ENCODE measurements at places on chromosomes 3 and 15.

GRCh38 chr3:111582120-111582474, 13.0 kb downstream of the ZBED2 start:
- DNase-seq: peak; percentile 84

DNA sequence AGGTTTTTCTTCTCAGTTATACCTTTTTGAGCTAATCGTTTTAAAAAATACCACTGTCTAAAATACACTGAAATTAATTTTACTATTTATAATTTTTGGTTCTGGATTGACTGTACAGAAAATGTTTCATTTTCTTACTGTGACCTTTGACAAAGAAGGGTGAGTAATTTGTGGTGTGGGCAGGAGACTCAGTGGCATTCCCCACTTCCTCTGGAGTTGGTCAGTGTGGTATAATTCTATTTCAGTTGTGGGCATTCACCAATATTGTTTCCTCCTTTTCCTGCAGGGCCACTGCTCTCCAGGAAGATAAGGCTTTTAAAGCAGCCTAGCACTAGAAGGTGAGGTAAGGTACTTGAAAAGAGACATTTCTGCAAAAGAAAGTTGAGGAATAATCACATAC, 6.5 kb downstream of the DAG1 start:
- peak; percentile 51 for DNase-seq

DNA sequence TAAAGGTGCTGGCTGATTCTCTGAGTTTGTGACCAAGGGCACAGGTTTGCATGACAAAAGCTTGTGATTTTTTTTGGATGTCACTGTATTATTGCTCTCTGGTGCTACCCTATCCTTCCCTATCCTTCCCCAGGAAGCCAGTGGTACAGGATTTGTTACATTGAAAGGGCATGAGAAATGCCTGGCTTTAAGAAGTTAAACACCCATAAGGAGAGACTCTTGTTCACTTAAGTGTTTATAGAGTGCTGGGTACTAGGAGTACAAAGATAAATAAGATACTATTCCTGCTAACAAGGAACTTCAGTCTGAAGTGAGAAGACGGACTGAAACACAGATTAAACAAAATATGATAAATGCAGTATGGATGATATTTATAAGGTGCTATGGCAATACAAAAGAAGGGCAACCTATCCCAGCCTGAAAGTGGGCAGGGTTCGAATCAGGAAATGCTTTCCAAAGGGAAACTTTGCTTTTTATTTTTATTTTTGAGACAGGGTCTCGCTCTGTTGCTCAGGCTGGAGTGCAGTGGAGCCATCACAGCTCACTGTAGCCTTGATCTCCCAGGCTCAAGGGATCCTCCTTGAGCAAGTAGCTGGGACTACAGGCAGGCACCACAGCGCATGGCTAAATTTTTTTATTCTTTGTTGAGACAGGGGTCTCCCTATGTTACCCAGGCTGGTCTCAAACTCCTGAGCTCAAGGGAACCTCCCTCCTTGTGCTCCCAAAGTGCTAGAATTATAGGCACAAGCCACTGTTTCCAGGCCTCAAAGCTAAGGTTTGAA, 11.2 kb downstream of the LCMT2 start:
- DNase-seq: no peak

DNA sequence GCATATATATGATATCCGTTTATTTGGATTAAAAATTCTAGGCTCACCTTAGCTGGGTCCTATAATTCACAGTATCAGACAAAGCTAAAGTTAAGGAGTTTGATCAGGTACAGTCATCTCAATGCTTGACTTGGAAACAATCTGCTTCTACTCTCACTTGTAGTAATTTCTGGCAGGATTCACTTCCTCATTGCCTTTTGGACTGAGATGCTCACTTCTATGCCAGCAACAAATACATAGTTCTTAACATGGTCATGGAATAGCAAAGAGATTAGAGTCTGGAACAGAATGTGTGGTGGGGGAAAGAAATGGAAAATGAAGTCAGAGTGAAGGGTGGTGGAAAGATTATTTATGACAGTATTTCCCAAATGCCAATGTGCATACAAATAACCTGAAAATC, 693.6 kb downstream of the CADM2 start:
- no peak for DNase-seq

DNA sequence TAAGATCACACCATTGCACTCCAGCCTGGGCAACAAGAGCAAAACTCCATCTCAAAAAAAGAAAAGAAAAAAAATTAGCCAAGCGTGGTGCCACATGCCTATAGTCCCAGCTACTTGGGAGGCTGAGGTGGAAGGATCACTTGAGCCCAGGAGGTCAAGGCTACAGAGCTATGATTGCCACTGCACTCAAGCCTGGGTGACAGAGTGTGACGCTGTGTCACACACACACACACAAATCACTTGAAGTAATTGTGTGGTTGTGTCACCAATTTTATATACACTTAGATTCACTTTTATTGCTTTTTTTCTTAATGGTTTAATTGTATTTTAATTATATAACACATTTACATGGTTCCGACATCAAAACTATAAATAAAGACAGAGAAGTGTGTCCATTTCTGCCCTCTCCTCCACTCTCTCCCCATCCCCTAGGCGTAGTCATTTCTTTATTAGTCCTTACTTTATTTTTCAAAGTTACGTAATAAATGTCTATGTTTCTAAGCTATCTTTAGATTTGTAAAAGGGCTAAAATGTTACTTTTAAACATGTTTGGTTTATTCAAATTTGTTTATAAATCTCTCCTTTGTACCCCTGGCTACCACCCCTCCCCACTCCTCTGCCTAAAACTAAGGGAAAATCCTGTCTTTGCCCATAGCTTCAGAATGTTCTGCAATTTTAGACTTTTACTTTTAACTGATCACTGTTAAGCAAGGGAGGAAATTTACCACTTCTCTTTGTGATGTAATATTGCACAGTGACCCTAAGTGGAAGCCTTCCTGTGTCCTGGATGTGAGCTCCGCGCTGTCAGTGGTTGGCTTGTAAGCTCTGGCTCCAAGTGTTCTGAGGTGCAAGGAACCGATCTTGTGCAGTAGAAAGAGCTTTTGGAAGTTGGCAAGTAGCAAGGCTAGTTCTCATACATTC, 10.8 kb upstream of the VILL start:
- DNase-seq: no peak

All from Daoy (cell line).